ENCODE measurements at places on chromosomes 2 and 18.

DNA sequence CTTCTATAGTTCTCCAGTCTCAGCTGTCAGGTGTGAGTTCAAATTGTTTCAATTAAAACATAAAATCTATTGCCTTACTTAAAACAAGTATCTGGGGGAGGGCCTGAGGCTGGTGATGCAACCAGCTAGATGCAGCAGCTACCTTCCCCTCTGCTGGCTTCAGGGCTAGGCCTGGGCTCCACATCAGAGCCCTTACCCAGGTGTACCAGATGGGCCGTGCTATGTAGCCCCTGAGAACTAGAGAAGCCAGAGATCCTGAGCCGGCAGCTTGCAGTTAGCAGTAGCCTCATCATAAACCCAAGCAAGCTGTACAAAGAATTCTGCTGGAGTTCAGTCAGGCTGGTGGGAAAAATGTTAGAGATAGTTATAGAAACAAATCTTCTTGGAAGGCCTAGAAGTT, 97.7 kb upstream of the ACAA2 start:
- DNase-seq = no peak

DNA sequence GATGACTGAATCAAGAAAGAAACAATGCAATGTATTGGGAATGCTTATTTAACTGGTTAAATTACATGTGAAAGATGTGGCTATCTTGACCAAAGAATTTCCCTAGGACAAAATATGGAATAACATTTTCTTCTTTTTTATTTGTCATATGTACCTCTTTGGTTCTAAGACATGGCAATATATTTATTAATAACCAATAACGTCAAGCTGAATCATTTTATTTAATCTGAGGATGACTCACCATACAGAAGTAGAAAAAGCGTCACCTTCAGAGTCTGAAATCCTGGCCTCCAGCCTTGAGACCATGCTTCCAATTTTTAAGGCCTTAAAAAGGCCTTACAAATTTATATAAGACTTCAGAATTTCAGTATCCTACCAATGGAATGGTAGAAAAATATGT, 1464.9 kb downstream of the SUCLG1 start:
- DNase-seq = no peak

GRCh38 chr2:190996338-190996946, 17.5 kb downstream of the STAT1 start:
- no peak for DNase-seq

- DNase-seq = no peak
Observed at GRCh38 chr18:77130229-77131099, 2.1 kb downstream of the MBP start.

GRCh38 chr2:211367711-211368110, 811.3 kb downstream of the CPS1 start:
- no peak for DNase-seq

- DNase-seq = no peak
Observed at GRCh38 chr18:28127763-28128658, 48.9 kb downstream of the CDH2 start.

DNA sequence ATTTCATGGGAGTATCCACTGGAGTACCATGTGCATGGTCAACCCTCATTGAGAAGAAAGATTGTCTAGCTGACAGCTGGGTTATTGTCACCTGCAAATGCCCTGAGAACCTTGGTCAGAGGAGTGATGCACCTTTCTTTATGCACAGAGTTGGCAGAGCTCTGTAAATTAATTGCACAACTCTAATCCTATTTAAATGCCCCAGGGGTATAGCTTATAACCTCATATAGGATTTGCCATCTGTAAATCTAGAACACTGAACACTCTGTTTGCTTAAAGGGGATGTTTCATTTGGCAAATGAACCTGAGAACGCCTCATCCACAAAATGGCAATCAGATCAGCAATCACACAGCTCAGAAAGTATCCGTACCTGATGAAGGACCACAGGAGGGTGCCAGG, 71.8 kb upstream of the SP5 start:
- DNase-seq = no peak

DNA sequence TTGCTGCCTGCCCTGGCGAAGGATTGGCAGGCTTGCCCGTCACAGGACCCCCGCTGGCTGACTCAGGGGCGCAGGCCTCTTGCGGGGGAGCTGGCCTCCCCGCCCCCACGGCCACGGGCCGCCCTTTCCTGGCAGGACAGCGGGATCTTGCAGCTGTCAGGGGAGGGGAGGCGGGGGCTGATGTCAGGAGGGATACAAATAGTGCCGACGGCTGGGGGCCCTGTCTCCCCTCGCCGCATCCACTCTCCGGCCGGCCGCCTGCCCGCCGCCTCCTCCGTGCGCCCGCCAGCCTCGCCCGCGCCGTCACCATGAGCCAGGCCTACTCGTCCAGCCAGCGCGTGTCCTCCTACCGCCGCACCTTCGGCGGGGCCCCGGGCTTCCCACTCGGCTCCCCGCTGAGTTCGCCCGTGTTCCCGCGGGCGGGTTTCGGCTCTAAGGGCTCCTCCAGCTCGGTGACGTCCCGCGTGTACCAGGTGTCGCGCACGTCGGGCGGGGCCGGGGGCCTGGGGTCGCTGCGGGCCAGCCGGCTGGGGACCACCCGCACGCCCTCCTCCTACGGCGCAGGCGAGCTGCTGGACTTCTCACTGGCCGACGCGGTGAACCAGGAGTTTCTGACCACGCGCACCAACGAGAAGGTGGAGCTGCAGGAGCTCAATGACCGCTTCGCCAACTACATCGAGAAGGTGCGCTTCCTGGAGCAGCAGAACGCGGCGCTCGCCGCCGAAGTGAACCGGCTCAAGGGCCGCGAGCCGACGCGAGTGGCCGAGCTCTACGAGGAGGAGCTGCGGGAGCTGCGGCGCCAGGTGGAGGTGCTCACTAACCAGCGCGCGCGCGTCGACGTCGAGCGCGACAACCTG, at the start of gene DES:
DES (plus strand) TSS at position 223 of the 857 bp plus-strand sequence; CDS start at position 309, 86 bp downstream.
- no peak for DNase-seq

DNA sequence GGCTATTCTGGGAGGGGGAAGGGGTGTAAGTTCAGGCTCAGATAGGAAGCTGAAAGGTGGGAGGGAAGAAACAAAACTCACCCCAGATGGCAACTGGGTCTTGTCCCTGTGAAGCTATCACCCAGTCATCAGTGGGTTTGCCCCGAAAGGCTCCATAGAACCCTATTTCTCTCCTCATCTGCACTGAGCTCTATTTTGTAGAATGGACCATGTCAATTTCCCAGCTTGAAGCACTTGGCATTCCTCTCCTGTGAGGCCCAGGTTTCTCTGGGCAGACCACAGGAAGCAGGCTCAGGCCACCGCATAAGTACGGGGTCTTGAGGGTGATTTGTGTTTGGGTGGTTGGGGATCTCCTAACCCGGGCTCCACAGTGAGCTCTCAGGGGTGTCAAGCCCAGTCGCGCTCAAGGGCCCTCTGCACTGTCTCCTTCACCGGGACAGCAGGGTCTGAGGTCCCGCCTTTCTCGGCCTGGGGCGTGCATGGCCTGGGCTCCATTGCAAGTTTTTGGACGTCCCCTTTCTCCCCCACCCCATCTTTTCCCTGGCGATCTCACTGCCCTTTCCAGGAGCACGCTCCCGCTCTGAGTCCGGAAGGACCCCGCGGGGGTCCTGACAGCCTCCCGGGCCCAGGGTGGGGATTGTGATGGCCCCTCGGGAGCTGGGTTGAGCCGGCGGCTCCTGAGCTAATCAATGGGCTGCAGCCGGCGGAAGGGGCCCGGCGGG, 27.3 kb upstream of the NOTO start:
- no peak for DNase-seq

All from stimulated activated naive CD8-positive, alpha-beta T cell treated with anti-CD3 and anti-CD28 coated beads, Interleukin-15, Interleukin-2, amounts not matched to agents 100 U/mL and 50 U/mL, for 24 hours (primary cell).